ENCODE measurements at places on chromosomes 12 and 14.
A peak's percentile ranks its signal among the peaks of the same experiment; 100 is the strongest.

- peak; percentile 17 for DNase-seq
Measured at GRCh38 chr14:60944204-60944603, 36.7 kb downstream of the TRMT5 start.

- DNase-seq = no peak
Measured at GRCh38 chr12:68612697-68613096, 2.0 kb downstream of the RAP1B start.

- DNase-seq = no peak
Measured at GRCh38 chr14:71536015-71536740, 396.1 kb upstream of the RGS6 start.

DNA sequence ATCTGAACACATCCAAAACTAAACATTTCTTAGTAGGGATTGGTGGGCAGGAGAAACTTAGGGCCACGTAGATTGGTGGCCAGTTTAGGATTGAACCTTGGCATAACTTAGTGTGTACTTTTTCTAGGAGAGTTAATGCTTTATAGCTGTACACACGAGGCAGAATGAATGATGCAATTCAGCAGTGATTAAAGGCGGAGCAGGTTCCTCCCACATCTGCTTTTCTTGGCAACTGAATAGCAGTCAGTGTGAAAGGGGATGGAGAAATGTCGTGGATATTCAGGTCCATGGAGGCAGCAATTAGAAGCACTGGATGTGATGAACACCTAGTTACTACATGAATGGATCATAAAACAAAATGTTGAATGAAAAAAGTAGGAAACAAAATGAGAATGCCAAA, 493.8 kb downstream of the FUT8 start:
- DNase-seq = no peak

DNA sequence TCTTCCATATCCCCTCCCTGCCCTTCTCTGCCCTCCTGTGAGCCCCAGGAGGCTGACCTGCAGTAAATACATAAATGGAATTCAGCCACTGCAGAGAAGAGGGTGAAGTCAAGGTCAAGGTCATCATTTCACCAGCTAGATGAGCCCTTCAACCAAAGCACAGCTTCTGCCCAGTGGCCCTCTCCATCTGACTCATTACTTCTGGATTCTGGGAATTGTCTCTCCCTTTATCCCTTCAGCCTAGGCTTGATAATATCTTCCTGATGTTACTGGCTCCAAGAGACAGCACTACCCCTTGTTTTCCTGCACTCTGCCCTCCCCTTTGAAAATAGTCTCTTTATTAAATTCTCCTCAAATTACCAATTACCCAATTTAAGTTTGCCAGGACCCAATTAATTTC, 64.5 kb downstream of the TTC9 start:
- no peak for DNase-seq

DNA sequence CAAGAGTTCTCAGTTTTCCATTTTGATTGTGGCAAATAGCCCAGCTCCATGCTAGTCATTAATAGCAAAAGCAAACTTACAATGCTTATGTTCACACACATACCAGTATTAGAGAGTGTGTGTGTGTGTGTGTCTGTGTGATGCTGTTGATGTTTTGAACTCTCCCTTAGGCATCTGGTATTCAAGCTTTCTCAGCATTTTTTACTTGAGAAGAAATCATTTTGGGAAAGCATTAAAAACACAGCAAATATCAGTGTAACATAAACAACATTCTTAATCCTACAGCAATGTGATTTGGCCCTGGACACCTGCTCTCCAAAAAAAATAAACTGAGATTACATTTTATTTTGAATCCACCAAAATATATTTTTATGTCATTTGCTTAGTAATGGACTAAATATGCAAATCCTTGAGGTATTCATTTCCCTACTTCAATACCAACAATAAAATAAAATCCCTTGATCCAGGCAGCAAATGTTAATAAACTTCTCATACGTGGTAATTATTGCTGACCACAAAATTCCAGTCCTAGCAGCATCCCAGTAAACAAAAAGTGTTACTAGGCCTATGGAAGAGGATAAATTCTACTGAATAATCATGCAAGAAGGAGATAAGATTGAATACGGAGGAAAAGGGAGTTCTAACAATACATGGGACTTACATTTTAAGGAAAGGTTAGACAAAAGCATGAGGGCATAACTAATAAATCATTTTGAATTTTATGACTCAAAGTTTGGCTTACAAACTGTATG, 249.5 kb upstream of the CLEC14A start:
- DNase-seq = no peak

GRCh38 chr12:101372431-101372830, 35.1 kb downstream of the ARL1 start:
- no peak for DNase-seq

GRCh38 chr12:86663716-86664115, 407.5 kb upstream of the MGAT4C start:
- DNase-seq = no peak

- no peak for DNase-seq
Measured at GRCh38 chr12:21881965-21882364, 59.3 kb downstream of the ABCC9 start.

- DNase-seq = no peak
Measured at GRCh38 chr14:100350986-100351385, 27.8 kb downstream of the SLC25A47 start.

DNA sequence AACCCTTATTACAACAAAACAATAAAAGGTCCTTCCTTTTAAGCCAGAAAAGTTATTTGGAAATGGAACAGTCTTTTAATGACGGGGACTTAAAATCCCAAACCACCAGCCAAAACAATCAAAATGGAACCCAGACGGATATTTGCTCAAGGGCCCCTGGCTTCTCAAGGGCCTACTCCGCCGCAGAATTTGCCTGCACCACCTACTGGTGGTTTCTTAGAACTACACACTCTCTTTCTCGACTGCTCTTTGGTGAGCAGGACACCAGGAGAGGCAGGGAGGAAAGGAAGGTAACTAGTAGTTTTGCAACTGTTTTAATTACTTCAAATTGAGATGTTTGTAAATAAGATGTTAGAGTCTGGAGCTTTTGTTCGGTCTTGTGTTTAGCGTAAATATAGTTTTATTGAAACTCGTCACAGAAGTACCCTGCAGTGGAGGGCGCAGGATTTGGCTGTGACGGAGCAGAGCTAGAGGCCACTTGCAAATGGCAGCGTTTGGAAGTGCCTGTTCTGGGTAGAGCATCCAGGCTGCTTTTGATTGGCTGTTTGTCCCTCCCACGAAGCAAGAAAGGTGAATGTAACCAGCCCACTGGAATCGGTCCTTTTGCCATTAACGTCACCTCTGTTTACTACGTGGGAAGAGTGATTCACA, 238.5 kb downstream of the CACNA1C start:
- DNase-seq = no peak

All from DMS 273 treated with DMSO at 0.1 percent for 48 hours (cell line).